GM12878 (cell line): ENCODE measurements at places on chromosomes 13 and 19.
A peak's percentile ranks its signal among the peaks of the same experiment; 100 is the strongest.

GRCh38 chr19:34220472-34221063 lies 33.8 kb upstream of the GARRE1 start:
- DNase-seq: no peak

- DNase-seq: peak; percentile 40
These were observed 1.7 kb downstream of the ANO8 start for GRCh38 chr19:17332677-17333581.

GRCh38 chr13:107121793-107122192 lies 553.9 kb upstream of the ARGLU1 start:
- no peak for DNase-seq

DNA sequence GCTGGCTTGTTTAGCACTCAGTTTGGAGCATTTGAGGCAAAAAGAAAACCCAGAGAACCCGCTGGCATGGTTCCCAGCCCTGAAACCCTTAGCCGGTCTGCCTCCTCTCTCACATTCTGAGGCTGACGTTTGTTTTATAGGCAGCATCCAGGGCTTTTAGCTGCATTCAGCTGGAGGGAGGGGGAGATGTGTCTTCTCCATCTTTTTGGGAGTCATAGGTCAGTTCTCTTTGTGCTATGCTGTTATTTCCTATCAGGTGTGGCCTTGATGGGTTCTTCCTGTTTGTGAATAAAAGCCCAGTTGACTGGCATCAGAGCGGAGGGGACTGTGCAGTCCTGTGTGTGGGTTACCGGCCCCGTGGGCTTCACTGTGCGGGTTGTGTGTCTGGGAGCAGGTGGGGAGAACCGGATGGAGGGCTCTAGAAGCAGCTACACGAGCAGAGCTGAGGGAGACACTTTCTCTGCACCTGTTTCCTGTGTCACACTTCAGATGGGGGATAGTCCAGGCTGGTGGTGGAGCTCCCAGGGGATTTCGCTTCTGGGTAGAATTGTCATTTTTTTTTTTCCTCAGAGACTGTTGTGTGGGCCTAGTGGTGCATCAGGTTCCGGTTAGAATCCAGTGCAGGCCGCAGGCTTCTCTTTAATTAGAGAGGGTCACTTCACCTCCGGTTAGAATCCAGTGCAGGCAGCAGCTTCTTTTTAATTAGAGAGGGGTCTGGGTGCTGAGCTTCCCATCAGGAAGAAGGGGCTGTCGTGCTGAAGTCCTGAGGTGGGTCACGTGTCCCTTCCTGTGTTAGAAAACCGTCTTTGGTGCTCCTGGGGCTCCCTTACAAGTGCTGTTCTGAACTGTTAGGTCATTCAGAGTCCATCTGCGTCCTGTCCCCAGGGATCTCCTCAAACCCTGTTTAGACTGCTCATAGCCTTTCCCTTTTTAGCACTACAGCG lies 69.6 kb downstream of the ARHGEF7 start:
- DNase-seq: peak; percentile 93

GRCh38 chr13:100751826-100752225 lies 77.2 kb upstream of the TMTC4 start:
- no peak for DNase-seq

GRCh38 chr13:31011901-31012654 lies 79.6 kb downstream of the TEX26 start:
- no peak for DNase-seq

DNA sequence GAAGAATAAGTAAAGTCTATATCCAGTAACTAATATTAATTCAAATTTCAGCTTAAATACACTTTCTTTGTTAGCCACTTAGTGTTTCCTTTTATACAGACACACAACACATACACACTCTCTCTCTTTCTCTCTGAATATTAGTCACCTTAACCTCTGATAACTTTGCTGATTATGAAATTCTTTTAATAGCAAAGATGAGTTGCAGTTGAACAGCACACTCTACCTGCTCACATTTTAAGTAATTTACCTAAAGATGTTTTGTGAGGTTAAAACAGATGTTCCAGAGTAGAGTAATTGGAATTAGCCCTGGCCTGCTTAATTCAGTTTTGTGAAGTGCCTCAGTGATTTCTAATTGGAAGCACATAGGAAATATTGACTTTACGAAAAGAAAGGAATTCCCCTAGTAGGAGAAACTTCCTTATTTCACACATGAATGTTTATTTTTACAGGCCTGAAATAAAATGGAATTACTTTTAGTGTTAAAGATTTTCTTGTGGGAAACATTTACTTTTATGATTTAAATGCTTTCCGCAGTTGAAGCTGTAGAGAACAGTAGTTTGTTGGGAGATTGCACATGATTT lies 184.3 kb downstream of the MYO16 start:
- no peak for DNase-seq

DNA sequence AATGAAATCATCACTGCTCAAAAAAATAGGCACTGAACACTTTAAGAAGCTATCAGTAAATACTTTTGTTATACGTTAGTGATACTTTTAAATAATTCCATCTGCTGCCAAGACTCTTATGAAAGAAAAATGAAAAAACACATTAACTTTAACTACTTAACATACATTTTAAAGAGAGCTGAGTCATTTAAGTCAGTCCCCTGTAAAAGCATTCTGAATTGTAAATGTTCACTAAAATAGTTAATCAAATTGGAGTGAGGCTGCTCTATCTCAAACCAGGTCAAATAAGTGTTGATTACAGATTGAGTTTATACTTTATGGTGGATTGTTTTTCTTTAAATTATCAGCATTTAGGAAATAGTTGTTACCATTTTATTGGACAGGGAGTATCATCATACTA lies 274.2 kb downstream of the MYO16 start:
- no peak for DNase-seq

DNA sequence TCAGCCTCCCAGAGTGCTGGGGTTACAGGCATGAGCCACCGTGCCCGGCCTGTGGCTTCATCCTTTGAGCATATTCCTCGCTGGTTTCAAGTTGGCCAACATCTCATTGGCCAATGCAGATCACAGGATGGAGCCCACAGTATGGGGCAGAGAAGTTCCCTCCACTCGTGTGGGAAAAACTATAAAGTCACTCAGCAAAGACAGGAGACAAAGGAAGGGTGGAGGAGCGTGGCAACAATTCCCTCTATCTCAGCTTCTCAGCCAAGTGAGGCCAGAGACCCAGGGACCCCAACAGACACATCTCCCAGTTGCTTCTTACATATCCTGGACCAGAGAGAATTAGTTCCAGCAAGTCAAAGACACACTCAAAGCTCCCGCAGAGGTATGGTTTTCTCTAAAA lies 184.6 kb upstream of the SOX1 start:
- no peak for DNase-seq

DNA sequence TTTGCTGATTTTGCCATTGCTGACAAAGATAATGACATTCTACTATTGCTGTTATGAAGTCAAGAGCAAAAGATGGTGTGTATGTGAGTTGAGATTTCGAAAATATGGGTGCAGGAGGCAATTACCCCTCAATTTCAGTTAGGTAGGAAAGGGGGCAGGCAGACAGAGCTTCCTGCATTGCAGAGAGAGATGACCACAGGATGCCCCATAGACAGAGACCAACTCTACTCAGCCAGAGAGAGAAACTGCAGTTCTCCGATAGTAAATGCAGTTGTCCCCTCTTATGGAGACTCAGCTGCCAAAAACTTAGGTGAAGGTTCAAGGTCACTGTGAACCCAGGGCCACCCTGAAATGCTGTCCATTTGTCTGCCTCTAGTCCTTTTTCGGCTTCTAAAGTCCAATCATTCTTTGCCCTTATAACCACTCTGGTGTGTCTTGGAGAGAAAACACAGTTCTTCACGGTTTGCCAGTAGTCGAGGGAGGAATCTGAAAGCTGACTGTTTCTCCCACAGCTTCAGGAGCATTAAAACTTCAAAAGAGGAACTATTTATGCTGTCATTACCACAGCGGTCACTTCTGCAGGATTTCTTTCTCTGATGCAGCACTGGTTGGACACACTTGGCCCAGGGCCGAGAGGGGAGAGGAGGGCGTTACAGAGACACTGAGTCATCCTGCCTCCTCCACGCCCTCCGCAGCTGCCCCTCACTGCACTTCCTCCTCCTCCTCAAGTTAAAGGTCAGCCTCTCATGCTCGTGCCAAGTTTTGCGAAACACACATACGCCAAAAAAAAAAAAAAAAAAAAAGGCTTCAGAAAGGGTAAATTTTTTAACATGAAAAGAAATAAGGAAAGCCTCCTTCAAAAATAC lies 264.3 kb downstream of the FOXO1 start:
- DNase-seq: peak; percentile 74

DNA sequence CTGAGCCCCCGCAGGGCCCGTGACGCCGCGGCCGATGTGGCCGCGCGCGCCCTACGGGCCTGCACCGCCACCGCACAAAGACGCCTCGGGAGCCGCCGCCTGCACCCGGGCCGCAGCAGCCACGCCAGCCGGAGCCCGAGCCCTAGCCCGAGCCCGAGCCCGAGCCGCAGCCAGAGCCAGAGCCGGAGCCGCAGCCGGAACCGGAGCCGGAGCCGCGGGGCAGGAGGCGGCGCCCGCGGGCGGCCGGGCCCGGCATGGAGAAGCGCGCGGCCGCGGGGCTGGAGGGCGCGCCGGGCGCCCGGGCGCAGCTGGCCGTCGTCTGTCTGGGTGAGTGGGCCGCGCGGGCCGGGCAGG lies 379 bp downstream of the LRP3 start:
- DNase-seq: no peak

DNA sequence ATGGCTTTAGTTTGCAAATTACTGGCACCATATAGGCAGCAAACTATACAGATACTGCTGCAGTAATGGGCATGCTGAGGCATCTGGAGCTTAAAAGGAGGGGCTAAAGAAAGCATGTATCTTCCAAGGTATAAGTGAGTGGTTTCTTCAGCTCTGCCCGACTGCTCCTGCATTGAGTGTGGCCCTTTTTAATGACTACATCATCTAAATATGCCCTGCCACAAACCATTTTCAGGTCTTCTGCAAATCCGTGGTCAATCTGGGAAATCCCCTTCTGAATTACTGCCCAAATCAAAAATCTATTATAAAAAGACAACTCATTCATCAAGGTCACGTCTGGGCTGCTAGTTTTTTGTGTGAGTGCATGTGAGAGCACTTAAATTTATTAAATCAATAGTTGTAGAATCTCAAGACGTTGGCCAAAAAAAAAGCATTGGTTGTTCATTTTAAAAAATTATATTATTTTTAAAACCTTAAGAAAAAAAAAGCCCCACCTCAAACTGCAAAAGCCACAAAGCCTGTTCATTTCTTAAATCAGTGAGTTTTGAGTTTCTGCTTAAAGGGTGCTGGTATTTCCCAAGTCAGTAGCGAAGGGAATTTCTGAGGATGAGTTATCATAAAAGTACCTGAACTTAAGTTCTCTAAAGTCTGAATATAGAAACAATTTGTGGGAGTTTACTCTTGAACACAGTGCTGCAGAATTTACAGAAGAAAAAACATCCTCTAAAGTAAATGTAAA lies 16.3 kb downstream of the LCP1 start:
- peak; percentile 84 for DNase-seq

DNA sequence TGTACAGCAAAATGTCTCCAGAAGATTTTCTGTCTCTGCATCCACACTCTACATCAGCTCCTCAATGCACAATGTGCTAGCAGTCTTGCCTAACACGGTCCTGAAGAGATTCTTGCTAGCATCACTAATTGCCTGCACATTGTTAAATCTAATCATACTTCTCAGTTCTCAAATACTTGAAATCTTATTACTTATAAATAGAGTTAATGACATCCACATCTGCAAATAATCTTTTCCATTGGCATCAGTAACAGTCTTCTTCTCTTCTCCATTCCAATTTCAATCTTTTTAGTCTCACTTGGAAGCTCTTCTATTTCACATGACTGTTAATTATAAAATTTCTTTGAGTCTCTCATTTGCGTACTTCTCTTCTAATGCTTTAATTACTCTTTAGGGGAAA lies 630.5 kb upstream of the SLITRK6 start:
- no peak for DNase-seq

DNA sequence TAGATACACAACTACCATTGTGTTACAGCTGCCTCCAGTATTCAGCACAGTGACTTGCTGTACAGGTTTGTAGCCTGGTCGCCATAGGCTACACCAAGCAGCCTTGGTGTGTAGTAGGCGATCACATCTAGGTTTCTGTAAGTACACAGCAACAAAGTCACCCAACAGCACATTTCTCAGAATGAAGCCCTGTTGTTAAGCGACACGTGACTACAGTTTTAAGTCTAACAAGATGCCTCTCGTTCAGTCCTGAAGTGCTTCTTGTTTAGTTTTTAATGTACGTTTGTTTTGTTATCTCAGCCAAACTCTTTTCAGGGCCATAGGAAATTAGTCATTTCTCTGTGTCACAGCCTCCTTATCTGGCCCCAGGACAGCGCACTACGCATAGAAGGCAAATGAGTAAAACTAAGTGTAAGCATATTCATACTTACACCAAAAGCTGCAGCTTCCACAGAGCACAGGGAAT lies 50.0 kb upstream of the GPR183 start:
- peak; percentile 61 for DNase-seq

- DNase-seq: peak; percentile 56
These were observed 30.1 kb downstream of the WDFY2 start for GRCh38 chr13:51614350-51614786.

DNA sequence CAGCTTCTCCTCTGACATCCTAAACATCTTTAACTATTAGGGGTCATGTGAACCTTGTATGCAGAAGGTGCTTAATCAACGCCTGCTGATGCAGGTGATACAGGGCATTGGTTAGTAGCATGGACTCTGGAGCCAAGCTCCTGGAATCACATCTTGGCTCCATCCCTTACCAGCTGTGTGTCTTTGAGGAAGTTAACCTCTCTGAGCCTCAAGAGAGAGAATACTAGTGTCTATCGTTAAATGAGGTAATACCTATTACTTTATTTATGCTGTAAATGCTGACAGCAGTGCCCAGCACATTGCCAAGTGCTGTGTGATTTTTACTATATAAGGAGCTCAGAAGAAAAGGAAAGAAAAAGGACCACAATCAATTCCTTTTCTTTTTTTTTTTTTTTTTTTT lies 11.2 kb upstream of the SELENOW start:
- no peak for DNase-seq

GRCh38 chr13:109093998-109094397 lies 464.6 kb downstream of the MYO16 start:
- no peak for DNase-seq

DNA sequence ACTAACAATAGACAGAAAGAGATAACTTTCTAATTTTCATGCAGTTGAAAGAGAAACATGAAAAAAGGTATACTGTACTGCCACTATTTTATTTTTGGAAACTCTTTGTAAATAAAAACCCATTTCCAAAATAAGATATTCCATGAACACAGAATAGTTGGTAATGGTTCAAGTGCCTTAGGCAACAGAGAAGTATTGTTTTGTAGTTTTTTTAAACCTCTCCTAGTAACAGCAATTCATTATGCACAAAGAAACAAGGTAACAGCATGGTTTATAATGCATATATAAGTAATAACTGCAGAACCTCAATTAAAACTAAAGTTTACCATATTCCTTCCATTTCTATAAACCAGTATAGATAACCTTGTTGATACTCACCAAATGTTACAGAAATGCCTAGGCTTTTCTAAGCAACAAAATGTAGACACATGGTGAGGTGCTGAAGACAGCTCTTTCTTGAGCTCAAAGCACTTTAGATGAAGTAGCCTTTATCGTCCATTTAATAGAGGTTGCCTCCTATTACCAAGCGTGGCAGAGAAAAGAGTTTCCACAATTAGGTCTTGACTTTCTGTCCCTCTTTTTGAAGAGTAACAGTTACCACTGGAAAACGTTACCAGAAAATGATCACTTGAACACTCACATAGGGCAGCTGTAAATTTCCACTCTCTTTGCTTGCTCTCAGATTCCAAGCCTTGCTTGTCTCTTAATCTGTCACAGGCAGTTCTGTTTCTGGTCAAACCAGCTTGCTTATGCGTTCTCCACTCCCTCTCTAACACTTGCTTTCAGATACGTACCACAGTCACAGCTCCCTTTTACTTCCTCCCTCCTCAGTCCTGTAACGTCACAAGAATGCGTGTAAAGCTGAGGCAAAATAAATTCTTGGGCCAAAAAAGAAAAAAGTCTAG lies 42.9 kb downstream of the CAB39L start:
- DNase-seq: no peak

- no peak for DNase-seq
These were observed 26.4 kb downstream of the ELAVL1 start for GRCh38 chr19:7979011-7979410.
